Suppressor macrophage (primary cell): ENCODE measurements at places on chromosomes 16 and 17.

DNA sequence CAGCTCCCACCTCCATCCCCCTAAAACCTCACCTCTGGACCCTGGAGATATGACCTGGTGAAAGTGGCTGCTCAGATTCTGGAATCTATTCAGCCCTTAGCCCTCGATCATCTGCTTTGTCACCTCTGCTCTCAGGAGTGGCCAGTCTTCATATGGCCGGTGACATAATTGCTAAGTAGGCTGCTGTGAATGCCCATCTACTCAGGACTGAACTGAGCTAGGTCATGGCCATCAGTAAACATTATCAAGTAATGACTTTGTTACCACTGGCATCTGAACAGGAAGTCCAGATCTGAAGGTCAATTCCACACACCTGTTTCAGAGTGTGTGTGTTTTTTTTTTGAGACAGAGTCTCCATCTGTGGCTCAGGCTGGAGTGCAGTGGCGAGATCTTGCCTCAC, 78.6 kb downstream of the CDK5R1 start:
- no peak for DNase-seq

DNA sequence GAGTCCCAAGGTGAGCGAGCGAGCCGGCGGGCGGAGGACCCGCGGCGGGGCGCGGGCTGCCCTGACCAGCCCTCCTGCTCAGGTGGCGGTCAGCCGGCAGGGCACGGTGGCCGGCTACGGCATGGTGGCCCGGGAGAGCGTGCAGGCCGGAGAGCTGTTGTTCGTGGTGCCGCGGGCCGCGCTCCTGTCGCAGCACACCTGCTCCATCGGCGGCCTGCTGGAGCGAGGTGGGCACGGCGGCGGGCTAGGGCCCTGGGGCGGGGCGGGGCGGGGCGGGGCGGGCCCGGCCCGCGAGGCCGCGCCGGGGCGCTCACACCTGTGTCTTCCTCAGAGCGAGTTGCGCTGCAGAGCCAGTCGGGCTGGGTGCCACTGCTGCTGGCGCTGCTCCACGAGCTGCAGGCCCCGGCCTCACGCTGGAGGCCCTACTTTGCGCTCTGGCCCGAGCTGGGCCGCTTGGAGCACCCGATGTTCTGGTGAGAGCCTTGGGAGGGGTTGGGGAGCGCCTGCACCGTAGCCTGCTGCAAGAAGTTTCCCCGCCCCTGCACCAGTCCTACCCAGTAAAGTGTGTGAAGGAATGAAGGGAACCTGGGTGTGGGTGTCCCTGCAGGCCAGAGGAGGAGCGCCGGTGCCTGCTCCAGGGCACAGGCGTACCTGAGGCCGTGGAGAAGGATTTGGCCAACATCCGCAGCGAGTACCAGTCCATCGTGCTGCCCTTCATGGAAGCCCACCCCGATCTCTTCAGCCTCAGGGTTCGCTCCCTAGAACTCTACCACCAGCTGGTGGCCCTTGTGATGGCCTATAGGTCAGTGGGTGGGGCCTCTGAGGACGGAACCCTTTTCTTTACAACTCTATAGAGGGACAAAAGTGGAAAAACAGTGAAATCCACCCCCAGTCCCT, 802 bp downstream of the SETD6 start:
- peak; percentile 31 for DNase-seq

GRCh38 chr17:10752696-10753095, 22.9 kb upstream of the TMEM220 start:
- no peak for DNase-seq

DNA sequence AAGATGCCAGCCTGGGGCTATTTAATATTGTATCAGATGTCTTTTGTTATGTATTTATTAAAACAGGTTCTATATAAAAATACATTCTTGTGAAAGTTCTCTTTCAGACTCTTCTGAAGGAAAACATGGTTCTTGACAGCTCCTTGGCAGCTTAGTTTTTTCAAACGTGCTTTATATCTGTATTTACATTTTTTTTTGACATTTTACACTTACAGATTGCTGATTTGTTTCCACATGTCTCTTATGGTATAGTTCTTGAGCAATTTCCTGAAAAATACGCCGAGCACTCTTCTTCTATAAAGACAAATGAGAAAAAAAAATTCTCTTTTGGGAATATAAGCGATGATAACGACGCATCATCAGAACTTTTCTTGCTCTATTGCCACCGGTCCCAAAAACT, 9.5 kb downstream of the IGSF6 start:
- no peak for DNase-seq

- DNase-seq, result no peak
Observed at GRCh38 chr17:36511216-36511615, 23.5 kb downstream of the MYO19 start.
